ENCODE measurements at places on chromosomes 7 and 10.
A peak's percentile ranks its signal among the peaks of the same experiment; 100 is the strongest.

DNA sequence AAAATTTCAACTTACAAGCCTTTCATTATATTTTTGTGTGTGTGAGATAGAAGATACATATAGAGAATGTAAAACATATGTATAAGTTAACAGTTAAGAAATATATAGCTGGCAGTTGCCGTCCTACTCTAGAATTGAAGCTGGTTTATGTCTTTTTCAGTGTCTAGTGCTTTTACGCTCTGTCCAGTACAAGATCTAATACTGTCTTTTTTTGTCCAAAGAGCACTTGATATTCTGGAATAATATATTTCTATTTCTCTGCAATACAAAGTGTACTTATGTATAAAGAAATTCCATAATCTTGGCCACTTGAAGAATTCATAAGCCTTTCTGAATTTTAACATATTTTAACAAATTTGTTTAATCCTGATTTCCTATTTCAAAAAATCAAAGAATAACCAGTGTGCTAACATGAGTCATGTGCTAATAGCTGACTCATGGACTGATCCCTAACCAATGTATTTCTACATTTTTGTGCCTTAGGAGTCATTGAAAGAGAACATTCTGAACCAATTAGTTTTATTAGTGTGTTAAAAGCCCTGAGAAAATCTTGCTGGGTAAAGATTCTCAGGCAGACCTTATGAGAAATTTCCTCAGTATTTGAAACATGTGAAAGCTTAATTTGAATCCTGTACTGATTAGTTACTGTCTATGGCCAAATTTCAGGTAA, 73.2 kb upstream of the CCAR1 start:
- no peak for DNase-seq

- no peak for DNase-seq
Observed at GRCh38 chr10:43235070-43235900, 31.6 kb downstream of the RASGEF1A start.

GRCh38 chr7:107103369-107103768, 58.9 kb downstream of the PRKAR2B start:
- no peak for DNase-seq

GRCh38 chr10:11670381-11670780, 58.9 kb upstream of the USP6NL start:
- no peak for DNase-seq

- DNase-seq: no peak
Observed at GRCh38 chr10:103716206-103717160, 138.9 kb downstream of the SH3PXD2A start.

GRCh38 chr7:1219498-1219897, 13.2 kb upstream of the UNCX start:
- no peak for DNase-seq

DNA sequence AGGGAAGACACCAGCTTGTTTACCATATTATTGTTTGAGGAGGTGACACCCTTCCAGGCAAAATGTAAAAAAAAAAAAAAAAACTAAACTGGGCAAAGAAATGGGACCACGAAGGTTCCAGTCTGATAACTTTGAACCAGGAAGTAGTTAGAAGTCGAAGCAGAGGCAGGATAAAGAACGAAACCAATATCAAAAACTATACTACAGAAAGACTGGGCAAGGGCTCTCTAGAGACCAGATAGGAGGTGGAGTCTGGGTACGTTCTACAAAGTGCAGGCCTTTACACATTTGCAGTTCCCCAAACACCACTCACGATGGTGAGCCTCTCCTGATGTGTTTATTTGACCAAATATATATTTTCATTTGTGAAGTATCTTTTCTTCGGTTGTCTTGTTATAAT, 125.7 kb upstream of the CDK1 start:
- DNase-seq: no peak

- DNase-seq: no peak
Observed at GRCh38 chr10:2681891-2682290, 385.5 kb upstream of the PFKP start.

DNA sequence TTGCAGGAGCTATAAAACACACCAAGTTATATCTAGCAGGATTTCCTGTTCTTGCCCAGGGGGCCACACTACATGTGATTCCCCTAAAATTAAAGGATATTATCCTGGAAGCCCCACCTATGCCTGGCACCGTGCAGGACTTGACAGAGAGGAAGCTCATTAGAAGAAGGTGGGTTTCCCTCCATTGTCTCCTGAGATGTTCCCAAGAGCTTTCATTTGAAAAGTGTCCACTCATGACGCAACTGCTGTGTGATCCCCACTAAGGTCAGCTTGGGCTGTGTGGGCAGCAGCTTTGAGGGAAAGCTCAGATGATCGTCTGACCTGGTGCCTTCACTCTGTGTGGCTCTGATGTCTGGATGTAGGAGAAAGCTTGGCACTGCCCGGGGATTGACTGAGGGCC, 53.5 kb downstream of the RAMP3 start:
- no peak for DNase-seq

GRCh38 chr10:101974091-101974971, 81.6 kb downstream of the ARMH3 start:
- DNase-seq: no peak

- DNase-seq: peak; percentile 57
Observed at GRCh38 chr10:71212318-71213126, at the start of gene UNC5B. UNC5B (plus strand) TSS chr10:71212570; CDS start chr10:71212986, 416 bp downstream.

GRCh38 chr10:11636697-11637303, 25.4 kb upstream of the USP6NL start:
- no peak for DNase-seq

GRCh38 chr7:29105752-29106668, 40.3 kb downstream of the CPVL start:
- peak; percentile 61 for DNase-seq

DNA sequence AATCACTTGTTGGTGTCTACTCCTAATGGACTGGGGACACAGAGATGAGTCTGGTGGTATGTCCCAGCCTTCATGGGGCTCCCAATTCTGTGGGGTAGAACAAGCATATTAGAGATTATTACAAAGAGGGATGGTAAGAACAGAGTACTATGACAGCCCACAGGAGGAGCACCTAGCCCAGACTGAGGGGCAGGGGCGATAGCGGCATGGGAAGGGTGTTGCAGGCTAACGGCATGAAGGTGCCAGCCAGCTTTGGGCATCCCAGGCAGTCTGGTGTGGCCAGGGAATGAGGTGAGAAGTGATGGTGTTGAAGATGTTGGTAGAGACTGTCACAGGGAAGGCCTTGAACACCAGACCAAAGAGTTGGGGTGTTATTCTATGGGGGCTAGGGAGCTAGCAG, 280.0 kb downstream of the RPS24 start:
- DNase-seq: no peak

All from activated CD4-positive, alpha-beta T cell treated with anti-CD3 and anti-CD28 coated beads, Interleukin-2, Interleukin-4, amounts not matched to agents 100 ng/mL and 50 ng/mL, durations not matched to agents 16 hours and 8 hours (primary cell).